Activated T-cell treated with anti-CD3 and anti-CD28 coated beads for 4 hours (primary cell): ENCODE measurements at places on chromosomes 7 and 10.

DNA sequence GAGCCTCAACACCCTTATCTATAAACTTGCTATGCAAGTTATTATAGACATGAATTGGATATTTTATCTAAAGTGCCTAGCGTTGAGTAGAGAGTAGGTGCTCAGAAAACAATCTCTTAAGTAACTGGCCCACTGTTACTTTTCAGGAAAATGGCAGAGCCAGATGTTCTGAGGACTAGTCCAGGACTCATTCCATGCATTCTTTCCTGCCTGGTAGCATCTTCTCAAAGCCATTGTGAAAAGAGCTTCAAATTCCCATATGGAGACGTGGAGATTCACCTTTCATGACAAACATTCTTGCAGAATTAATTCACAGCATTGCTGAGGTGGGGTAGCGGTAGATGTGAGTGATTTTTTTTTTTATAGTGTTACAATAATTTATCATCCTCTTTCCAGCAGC, 35.9 kb upstream of the ITPRID1 start:
- no peak for DNase-seq

- DNase-seq = no peak
These were observed 52.3 kb upstream of the EN2 start for GRCh38 chr7:155405399-155406318.

DNA sequence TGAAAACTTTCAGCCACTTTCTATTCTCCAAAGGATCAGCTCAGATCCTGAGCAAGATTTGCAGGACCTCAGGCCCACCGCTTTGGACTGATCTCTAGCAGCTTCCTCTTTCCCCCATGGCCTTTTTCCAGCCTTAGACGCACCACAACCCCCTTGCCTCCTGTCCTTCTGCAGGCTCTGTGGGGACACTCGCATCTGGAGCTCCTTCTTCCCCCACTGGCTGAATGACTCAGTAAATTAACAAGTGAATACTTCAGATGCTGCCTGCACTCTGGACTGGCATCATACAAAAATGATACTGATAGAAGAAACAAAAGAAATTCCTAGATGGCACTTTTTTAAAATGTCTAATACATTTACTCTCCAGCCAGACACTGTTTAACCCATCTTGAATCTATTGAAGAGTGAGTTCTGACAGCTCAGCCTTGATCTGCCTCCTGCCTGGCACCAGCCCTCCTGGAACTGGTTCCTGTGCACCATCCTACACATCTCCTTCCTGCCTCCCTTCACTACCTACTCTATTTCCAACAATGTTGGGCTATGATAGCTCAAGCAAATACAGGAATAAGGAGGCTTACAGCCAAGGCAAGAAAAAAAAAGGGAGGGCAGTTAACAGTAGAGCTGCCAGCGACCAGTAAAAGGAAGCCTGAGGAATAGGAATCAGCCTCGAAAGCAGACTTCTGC, 3.3 kb downstream of the FRMPD2 start:
- DNase-seq = no peak

GRCh38 chr10:131002031-131002861, 309.3 kb downstream of the TCERG1L start:
- DNase-seq = no peak

GRCh38 chr10:119493155-119493554, 49.4 kb downstream of the RGS10 start:
- DNase-seq = no peak

GRCh38 chr7:22082553-22082885, 136.8 kb upstream of the CDCA7L start:
- DNase-seq = no peak

DNA sequence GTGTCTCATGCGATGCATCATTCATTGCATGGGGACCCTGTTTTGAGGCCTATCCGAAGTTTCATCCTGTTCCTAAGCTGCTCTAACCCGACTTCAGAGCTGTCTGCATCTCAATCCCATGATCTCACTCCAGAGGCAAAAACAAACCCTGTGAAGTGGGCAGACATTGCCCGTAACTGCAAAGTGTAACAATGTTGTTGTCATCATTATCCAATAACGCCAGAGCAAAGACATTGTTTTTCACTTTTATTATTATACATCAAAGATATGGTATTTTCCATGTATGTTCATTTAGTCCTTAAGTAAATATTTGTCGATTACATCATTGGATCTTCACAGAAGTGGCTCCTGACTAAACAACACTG, 246.7 kb downstream of the KLF6 start:
- no peak for DNase-seq

- no peak for DNase-seq
These were observed 4.5 kb downstream of the WIPI2 start for GRCh38 chr7:5194571-5194970.

GRCh38 chr10:114259824-114260223, 20.8 kb downstream of the VWA2 start:
- DNase-seq = no peak

DNA sequence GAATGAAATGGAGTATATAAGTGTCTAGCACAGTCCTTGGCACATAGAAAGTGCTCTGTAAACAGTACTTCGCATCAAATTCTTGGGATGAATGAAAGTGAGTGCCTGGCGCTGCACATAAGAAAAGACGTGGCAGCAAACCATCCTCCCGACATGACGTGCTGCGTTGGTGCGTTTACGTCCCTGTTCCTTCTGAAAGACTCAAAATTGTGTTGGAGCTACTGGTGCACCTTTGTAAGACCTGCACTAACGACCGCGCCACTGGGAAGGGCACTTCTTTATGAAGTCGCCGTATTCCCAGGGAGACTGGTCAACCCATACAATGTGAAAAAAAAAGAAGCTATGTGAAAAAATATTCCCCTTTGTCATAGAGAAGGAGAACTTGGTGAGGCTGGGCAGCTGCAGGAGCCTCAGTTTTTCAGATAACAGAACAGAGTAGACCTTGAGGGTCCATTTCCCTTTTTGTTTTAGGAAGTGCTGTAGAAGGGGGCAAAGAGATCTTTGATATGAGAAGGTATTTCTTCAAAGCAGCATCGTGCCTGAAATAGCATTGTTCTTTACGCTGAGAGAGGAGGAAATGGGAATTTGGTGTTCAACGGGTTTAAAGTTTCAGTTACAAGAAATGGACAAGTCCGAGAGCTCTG, 91.7 kb downstream of the PTPRE start:
- no peak for DNase-seq

DNA sequence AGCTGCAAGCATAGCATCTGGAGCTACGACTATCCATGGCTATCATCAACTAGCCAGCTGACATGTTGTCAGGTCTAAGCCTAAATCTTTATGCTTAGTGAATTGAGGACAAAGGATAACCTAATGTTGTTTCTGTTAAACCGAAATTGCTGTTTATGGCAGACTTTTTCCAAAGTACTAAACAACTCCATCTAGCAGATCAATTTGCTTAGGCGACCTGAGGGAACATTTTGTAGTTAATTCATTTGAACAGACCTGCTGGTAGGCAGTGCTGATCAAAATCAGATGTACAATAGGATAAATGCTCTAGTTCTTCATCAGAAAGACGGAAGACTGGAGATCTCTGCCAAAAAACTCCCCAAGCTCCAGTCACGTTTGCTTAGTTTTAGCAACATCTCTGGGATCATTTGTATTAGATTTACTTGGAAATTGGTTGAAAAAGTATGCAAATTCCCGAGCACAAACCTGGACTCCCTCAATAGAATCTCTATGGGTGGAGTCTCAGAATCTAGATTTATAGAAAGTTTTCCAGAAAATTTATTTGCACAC, 301.6 kb upstream of the NRP1 start:
- DNase-seq = no peak

- no peak for DNase-seq
These were observed 36.9 kb downstream of the GDI2 start for GRCh38 chr10:5776136-5776880.

GRCh38 chr10:125961743-125962142, 65.4 kb downstream of the FANK1 start:
- no peak for DNase-seq

DNA sequence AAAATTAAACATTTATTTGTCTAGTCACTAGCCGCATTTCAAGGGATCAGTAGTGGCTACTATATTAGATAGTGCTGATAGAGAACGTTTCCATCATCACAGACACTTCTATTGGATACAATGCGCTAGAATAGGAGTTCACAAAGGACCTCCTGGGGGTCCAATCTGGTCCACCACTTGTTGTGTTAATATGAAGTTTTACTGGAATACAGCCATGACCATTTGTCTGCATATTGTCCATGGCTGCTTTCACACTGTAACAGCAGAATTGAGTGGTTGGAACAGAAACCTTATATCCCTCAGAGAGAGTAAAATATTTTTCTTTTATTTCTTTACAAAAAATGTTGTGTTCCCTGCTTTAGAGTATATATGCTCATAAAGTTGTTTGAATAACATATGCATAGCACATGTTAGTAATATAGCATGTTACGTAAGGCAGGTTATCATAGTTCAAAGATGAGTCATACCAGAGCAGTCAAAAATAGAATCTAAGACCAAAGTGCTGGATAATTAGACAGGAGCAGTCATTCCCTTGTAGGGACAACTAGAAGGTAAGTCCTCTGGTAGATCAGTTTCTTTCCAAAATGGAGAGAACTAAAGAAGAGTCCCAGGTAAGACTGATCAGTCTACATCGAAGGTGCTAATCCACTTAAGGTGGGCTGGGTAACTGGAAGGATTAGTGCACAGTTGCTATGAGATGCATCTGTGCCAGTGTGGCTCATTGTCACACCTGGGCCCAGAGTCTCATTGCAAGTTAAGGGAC, 14.9 kb downstream of the BZW2 start:
- DNase-seq = no peak

GRCh38 chr7:10632712-10633111, 341.0 kb upstream of the PHF14 start:
- DNase-seq = no peak

DNA sequence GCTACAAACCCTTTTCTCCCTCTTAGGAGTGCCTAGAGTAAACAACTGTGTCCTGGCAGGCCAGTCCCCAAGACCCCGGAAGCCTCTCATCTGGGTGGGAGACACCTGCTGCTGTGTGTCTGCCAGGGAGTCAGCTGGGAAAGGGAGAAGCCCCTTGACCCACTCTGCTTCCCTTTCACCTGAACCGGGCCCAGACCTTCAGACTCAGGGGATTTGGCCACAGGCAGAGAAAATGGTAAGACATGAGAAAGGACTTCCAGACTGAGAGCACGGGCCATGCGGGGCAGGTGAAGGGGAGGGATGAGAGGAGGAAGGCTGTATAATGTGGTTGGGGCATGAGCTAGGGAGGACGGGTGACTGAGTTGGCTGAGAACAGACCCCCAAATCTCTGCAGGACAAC, 36.0 kb upstream of the NPFFR1 start:
- no peak for DNase-seq

DNA sequence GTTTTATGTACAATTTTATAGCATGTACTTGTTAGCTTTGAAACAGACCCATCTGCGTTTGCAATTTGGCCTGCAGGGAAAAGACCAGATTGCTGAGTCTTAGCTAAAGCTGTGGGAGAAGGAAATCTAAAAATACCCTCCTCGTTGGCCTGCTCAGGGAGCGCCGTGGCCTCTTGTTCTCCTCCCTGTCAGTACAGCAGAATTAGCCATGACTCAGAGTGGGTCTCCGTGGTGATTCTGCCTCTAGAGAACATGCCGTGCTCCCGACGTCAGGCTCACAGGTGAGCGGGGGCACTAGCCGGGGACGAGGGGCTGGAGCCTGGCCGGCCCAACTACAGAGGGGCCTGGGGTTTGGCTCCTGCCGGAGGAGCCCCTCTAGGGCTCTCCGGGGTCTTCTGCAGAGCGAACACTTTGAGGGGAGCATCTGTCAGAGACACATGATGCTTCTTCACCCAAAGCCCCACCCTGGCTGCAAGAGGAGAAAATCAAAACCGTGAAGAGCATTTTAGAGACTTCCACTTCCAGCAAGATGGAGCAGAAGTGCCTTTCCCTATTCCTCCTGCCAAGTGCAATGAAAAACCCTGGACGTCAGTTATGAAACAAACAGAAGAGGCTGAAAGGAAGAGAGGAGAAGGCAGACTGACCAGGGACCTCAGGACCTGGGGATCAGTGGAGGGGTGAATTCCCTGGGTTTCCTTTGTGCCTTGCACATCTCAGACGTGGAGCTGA, 98.9 kb downstream of the LHPP start:
- DNase-seq = no peak

DNA sequence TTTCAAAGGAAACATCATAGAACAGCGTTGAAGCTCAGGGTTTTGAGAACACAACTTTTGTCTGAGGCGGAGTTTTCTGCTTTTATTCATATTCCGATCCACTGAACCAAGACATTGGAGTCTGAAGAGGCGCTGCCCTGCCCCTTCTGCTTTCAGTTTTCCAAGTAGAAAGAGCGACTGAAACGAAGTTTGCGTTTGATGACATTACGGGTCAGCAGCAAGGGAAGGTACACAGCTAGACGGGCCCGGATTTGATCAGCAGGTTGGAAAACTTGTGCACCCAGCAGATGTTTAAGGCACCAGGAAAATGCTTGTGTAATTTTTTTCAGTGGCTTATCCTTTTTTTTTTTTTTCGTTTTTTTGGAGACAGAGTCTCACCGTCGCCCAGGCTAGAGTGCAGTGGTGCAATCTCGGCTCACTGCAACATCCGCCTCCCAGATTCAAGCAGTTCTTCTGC, 720 bp downstream of the SUN1 start:
- DNase-seq = no peak

DNA sequence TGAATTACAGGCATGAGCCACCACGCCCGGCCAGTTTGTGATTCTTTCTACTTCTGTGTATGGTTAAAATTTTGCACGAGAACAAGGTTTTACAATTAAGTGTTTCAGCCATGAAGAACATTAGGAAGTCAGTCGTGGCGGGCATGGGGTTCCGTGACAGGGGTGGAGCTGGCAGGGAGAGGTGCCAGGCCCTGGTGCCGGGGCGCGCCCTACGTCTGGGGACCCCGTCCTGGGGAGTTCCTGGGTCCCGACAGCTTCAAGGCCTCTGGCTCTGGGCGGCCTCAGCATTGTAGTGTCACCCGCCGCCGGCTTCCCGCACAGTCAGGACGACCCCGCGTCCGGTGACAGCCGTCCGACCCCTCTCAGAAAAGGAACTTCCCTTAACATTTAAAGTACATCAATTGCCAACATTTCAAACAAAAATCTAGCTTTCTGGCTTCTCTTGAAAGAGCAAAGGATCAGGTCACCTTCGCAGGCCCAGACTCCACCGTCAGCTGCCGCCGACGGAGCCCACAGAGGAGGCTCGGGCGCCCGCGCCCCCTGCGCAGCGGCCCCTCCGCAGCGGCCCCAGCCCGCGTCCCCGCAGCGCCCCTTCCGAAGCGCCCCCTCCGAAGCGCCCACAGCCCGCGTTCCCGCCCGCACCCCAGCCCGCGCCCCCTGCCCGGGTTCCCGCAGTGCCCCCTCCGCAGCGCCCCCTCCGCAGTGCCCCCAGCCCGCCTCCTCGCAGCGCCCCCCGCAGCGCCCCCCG, 23.2 kb upstream of the MKI67 start:
- DNase-seq = no peak

GRCh38 chr10:127145173-127145572, 51.2 kb downstream of the INSYN2A start:
- no peak for DNase-seq

DNA sequence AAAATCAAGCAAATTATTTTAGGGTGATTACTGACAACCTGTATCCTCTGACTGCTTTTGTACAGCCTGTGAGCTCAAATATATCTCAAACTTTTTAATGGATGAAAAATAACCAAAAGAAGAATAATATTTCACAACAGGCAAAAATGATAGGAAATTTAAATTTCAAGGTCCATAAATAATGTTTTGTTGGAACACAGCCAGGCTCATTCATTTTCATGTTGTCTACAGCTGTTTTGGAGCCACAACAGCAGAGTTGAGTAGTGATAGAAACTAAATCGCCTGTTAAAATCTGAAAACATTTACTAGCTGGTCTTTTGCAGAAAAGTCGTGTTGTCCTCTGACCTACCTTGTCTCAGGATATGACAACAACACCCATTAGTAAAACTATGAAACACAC, 75.9 kb downstream of the GLI3 start:
- DNase-seq = no peak

GRCh38 chr10:79090134-79090803, 21.5 kb downstream of the ZMIZ1 start:
- DNase-seq = no peak
